ENCODE measurements at places on chromosomes 7 and 10. TPM values are rescaled to one million over a fixed set of nuclear protein-coding genes. Genes with fewer than 3 reads are reported as not detected.

SPDYE11 gene
- total RNA-seq = not detected

ZNF775 gene
- total RNA-seq = 11.0 TPM

CDH23 gene
- total RNA-seq = 1.4 TPM

HYAL4 gene
- total RNA-seq = not detected

COL13A1 gene
- total RNA-seq = 1.0 TPM

EMX2 gene
- total RNA-seq = not detected

ZCWPW1 gene
- total RNA-seq = 1.1 TPM

ITGA8 gene
- 3.5 TPM for total RNA-seq

CLDN4 gene
- total RNA-seq = 568 TPM

NRP1 gene
- 11.7 TPM for total RNA-seq

TUBAL3 gene
- total RNA-seq = 12.8 TPM

RPA3 gene
- 44.9 TPM for total RNA-seq

STEAP1B gene
- 0.30 TPM for total RNA-seq

All from colonic mucosa (tissue), 4 donors.